ENCODE measurements at places on chromosomes 2 and 18.

- no peak for DNase-seq
Measured at GRCh38 chr2:148022882-148023281, 2.0 kb downstream of the MBD5 start.

DNA sequence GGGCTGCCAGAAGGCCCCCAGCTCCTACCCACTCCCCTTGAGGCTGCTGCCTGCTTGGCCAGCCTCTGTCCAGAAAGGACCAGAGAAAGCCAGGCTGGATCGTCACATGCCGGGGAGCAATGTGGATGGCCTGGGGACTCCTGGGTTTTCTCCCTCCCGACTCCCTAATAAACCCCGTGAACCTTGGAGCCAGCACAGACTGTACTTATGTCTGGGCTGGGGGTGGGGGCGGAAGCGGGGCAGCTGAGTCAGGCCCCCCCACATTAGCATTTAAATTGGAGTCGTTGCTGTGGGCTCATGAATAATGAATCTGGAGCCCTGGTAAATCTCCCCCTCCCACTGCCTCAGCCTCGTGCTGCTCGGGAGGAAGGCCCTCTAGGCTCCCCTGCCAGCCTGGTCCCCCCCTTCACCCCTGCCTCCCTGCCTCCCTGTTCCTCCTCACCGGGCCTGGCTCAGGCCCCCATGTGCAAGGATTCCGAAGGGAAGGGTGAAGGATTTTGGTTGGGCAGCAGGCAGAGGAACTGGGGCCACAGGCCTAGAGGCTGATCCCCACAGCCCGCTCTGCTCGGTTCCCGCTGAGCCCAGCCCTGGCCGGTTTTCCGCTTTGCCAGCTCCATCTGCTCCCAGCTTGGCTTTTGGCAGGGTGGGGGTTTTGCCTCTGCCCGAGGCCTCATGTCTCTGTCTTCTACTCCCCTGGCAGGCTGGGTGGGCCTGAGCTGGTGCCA is 7.3 kb upstream of the ASIC4 start:
- DNase-seq = peak; percentile 70

GRCh38 chr2:10467401-10467800 is 19.3 kb upstream of the ODC1 start:
- DNase-seq = no peak

- no peak for DNase-seq
Measured at GRCh38 chr2:188293601-188294351, 2.1 kb downstream of the GULP1 start.

GRCh38 chr2:6445156-6445555 is 420.6 kb downstream of the CMPK2 start:
- no peak for DNase-seq

DNA sequence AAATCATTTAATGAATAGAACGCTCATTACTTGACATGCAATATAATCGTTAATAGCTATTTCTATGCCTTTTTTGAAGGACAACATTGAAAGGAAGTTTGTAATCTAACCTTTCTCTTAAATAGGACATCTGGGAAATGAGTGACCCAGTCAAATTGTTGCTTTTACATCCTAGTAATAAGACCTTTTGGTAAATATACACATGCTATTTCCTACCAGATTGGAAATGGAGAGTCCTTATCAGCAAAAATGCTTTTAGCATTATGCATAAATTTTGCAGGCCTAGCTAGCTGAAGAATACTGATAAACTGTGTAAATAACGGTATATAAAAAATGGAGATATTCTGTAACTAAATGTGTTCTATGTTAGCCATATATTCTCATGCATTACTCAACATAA is 567.3 kb upstream of the DSEL start:
- no peak for DNase-seq

DNA sequence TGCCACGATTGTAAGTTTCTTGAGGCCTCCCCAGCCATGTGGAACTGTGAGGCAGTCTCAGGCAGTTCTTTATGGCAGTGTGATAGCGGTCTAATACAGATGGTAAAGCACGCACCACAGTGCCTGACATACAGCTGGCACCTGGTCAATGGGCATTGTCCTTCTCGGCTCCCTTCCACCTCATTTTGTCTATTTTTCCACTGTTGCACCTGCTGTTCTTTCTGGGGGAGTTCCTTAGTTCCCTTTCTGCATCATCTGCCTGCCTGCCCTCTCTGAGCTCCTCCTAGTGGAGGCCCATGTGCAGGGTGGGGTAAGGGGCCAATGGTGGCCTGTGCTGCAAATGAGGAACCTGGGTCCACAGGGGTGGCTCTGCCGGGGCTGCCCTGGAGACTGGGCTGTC is 157.6 kb downstream of the LPIN1 start:
- DNase-seq = no peak

DNA sequence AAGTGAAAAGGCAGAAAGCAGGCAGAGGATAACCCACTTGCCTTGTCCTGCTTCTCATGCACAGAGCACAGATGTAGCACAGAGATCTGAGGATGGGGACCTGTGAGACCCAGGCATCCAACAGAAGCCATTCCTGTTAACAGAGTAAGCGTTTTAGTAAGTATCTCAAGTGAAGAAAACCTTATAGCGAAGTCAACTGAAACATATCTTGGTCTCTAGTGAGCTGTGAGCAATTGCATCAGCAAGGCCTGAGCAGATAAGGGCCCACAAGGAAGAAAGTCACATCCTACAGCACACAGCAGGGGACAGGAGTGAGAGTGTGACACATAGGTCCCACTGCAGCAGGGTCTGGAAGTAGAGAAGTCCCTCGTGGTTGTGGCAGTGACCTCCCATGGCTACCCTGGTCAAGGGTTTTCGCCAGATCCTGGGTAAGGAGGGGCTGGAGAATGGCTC is 248.7 kb upstream of the TNP1 start:
- no peak for DNase-seq

- no peak for DNase-seq
Measured at GRCh38 chr2:235616885-235617284, 123.0 kb downstream of the AGAP1 start.

DNA sequence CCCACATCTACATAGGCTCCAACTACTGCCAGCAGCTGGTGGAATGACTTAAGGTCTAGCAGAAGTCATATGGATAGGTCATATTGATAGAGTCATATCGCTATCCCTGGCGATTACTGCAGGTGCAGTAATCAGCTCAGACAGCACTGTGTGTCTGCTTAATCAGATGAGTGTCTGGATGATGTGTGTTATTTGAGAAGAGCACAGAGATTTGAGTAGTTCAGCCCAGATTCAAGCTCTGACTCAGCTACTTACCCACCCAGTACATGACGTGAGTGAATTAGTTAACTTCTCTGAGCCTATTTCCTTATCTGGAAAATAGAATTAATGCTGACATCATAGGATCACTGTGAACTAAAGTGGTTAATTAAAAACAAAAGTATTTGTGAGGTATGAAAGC is 78.9 kb downstream of the EHD3 start:
- no peak for DNase-seq

DNA sequence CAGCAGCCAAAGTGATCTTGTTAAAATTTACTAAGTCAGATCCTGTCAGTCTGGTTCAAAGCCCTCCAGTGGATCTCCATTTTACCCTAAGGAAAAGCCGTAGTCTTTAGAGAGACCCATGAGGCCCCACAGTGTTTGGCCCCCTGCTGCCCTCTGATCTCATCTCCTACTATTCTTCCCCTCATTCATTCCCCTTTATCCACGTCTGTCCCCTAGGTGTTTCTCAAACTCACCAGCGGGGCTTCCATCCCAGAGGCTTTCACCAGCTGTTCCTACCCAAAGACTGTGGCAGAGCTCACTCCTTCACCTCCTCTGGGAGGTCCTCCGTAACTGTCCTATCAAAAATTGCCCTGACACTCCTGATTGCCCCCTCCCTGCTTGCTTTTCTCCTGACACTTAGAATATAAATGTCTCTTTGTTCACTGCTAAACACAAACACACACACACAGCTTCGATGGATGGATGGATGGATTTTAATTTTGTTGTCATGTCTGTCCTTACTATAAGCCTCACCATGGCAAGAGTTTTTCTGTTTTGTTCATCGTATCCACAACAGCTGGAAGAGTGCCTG is 26.1 kb downstream of the LIMS1 start:
- DNase-seq = no peak

- no peak for DNase-seq
Measured at GRCh38 chr2:67733517-67733916, 329.3 kb downstream of the C1D start.

- no peak for DNase-seq
Measured at GRCh38 chr2:190882856-190883582, 2.4 kb downstream of the GLS start.

DNA sequence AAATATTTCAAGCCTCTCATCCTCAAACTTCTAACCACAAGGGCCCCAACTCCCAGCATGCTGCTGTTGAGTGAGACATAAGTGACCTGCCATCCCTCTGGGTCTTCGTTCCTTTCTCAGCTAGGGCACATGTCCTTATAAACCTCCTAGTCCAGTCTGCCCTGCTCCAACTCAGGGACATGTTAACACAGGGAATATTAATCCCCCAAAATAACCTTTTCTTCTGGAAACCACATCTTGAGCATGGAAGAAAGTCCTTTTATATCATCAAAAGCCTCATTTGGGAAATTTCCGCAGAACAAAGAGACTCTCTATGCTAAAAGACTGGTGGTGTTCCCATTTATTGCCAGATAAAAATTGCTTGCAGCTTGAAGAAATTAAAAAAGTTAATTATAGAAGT is 14.4 kb downstream of the TNP1 start:
- DNase-seq = no peak

GRCh38 chr18:11035814-11036495 is 113.4 kb downstream of the PIEZO2 start:
- no peak for DNase-seq

DNA sequence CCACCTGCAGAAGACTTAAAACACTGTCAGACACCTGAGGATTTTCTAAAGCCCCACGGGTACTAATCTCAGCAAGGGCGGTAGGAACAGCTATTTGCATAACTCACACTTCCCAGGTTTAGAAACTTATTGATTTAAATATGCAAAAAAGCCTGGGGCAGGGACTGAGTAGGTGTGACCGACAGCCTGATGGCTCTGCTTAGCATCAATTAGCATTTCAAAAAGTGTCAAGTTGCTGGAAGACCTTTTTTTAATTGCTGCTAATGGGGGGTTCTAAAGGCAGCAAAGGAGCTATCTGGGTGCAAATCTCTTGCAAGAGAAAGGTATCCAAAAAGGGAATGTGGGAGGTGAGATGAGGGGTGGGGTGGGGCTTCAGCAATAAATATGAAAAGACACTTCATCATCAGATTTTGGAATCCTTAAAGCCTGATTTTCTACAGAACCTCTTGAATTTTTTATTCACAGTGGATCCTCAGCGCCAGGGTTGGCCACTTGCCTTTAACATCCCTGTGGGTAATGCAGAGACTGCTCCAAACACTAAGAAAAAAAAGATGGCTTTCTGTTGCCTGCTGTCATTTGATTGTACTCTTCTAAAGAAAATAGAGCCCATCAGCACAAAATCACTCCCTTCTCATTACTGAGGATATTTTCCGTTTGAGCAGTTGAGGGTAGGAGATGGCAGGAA is 121.1 kb upstream of the RMP24 start:
- DNase-seq = no peak

DNA sequence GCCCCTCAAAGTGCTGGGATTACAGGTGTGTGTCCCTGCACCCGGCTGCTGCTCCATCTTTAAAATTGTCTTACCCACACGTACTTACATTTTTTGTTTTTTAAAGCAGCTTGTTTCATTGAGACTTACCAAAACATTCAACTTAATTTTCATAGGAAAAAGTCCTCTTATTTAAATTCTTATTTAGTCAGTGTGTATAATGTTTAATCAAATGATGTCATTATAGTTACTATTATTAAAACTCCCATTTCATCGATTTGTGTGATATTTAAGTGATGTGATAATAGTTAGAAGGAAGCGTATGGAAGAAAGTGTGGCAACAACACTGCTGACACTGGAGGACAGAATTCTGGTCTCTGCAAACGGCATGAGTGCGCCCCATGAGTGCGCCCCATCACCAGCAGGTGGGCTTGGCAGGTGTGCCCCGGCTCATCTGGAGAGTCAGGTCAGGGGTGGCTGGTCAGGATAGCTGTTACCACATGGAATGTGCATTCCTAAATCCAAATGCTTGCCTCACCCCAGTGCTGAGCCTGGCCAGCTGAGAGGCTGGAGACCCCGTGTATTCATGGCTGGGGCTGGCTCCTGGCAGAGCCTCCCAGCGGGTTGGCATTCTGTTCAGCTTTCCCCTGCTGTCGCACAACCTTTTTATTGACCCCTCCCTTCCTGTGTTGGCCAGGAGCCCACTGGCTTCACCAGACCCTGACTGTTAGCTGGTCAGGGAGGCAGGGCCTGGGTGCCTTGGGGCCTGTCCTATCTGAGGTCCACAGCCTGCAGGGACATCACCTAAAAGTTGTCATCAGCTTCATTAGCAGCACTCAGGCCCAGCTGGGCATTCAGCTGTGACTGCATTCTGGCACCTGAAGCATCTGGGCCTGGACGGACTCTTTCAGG is 79.7 kb downstream of the AGAP1 start:
- DNase-seq = no peak

DNA sequence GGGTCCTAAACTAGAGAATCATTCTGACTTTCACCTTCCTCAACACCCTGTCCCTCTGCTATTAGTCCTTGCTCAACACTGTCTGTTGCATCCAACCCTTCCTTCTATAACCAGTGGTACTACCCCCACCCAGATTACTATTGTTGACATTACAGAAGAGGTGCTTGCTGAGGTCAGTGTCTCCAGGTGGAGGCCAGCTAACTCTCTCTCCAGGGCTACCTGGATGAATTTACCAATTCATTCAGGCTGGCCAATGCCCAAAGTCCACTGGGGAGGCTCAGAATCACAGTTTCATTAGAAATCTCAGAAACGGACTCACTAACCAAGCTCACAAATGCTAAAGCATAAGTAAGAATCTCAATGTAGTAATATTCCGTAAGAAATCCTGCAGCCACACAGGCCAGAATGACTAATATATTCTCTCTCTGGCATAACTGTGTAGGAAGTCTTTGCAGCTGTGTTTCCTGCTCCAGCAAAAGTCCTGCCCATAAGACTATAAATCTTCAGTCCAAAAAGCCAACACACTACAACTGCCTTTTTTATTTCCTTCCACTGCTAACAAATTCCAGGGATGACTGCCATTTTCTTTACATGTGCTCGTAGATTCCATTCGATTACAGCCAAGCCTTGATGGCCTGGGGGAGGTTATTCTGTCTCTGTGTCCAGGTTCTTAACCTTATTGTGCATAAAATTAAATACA is 10.0 kb upstream of the TTR start:
- DNase-seq = no peak

DNA sequence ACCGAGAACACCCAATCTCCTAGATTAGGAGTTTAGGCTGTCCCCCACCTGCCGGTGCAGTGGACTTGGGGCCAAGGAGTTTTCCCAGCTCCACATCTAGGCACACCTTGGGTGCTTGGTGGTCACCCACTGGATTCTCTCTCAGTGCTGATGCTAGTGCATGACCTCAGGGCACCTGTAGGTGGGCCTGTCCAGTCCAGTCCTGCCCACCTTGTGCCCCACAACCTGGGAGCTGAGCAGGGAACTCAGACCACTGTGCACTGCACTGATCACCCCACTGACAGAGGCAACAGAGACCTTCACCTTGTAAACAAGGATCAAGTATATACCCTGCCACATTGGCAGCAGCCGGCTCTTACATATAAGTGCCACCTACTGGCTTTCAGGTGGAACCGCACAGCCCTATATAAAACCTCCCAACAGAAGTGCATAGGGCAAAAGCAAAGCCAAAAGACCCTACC is 12.7 kb upstream of the CDH19 start:
- DNase-seq = no peak

Data from cerebellar nuclear complex (tissue), 1 donor.